Hypothalamus (tissue), 51 donors: ENCODE measurements at places on chromosomes 6 and 20.

DNA sequence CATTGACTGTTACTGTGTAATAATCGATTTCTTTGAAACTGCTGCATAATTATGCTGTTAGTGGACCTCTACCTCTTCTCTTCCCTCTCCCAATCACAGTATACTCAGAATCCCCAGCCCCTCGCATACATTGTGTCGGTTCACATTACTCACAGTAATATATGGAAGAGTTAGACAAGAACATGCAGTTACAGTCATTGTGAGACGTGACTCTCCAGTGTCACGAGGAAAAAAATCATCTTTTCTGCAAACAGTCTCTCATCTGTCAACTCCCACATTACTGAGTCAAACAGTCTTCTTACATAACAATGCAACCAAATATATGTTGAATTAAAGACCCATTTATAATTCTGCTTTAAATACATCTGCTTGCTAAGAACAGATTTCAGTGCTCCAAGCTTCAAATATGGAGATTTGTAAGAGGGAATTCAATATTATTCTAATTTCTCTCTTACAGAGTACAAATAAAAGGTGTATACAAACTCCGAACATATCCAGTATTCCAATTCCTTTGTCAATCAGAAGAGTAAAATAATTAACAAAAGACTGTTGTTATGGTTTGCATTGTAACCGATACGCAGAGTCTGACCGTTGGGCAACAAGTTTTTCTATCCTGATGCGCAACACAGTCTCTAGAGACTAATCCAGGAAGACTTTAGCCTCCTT, 113.3 kb downstream of the TMEM242 start:
- DNase-seq, result no peak

DNA sequence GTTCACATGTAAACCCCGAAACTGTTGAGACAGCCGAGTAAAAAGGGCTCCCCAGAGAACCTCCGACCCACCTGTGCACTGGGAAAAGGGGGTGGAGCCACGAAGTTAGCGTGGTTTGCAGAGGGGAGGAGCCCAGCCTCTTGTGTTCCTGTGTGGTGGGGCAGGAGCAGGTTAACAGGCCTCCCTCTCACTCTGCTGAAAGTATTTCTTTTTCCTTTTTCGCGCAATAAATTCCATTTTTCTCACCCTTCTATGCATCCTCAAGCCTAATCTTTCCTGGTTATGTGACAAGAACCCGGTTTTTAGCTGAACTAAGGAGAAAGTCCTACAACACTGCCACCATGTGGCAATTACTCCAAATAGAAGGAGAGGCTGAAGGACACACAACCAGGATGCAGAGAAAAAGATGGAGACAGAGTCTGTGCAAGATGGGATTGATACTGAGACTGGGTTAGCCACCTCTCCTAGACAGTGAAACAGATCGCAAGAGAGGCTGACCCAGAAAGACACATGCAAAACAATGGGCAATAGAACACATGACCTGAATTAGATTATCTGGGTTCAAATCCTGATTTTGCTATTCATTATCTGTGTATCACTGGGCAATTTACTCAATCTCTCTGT, 168.7 kb upstream of the PRSS16 start:
- peak; percentile 42 for DNase-seq

DNA sequence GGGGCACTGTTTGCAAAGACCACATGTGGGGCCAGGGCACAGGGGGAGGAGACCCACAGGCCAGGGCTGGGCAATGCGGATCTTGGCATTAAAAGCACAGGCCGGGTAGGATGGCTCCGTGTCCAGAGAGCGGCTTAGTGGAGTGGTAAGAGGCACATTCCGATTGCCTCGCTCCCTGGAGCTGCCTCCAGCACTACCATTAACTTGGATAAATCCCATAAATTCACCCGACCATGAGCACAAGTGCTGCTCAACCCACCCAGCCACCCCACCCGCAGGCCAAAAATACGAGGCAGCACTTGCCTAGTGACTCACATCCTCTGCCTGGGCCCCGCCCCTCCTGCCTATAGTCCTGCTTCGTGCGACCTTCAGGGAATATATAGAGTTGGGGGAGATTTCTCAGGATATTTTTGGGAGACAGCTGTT, 67.5 kb upstream of the QKI start:
- DNase-seq, result no peak

DNA sequence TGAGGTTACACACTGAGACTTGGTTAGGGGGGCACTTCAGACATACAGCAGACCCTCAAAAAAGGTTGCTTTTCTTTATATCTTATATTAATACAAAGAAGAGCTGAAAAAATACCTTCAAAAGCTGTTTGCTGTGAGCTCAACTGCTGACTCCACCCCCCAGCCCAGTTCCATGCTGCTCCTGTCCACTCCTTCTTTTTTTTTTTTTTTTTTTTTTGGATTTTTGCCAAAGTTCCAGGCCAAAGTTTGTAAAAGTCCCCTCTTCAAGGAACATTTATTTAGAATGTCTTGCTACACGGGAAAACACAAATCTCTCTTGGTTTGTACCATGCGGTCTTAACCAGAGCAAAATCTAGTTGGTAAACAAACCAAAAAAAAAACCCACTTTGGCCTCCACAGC, 85.3 kb upstream of the AKAP12 start:
- no peak for DNase-seq

DNA sequence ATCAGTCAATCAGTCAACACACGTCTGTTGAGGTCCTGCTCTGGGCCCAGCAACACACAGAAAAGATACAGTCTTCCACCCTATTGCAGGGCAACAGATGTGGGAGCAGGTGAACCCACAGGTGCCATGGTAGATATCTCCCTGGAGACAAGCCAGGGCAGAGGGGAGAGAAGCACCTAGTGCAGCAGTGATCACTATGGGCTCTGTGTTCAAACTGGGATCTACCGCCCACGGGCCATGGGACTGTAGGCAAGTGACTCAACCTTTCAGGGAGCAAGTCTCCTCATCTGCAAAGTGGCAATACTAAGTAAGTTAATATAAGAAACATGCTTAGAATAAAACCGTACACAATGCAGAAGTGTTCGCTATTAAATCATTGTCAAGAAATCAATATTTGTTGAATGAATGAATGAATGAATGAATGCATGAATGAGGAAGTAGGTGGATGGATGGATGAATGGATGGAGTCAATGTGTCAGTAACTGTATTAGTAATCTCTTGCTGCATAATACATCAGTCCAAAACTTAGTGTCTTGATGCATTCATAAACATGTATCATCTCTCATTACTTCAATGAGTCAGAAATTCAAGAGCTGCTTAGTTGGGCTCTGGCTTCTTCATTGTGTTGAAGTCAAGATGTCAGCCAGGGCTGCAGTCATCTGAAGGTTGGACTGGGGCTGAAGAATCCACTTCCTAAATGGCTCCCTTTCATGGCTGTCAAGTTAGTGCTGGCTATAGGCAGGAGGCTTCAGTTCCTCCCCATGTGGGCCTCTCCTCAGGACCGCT, 31.9 kb upstream of the NFATC2 start:
- no peak for DNase-seq

DNA sequence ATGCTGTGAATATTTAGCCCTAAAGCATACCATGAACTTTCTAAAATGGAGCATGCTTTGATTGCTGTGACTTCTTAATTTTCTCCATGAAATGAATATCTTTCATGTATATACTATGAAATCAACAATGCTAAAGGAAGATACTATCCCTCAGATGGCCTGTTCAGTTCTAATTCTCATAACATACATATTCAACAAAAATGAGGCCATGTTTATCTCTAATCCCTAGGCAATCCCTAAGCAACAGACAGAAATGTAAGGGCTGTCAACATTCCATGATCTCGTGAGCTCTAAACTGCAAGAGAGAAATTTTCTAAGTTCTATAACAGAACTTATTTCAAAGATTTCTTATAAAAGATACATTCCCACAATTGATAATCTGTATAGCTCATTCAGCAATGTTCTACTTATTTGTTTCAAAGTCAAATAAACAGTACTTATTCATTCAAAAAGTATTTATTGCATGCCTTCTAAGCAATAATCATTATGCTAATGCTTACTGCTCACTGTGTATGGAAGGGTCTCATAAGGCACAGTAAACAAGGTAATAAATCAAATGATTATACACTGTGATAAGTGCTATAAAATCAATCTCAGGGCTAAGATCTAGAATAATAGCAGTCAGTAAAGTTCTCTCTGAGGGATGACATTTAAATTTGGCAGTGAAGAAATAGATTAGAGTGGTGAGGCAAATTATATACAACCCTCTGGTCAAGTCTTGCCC, 492.9 kb downstream of the PHF3 start:
- no peak for DNase-seq

DNA sequence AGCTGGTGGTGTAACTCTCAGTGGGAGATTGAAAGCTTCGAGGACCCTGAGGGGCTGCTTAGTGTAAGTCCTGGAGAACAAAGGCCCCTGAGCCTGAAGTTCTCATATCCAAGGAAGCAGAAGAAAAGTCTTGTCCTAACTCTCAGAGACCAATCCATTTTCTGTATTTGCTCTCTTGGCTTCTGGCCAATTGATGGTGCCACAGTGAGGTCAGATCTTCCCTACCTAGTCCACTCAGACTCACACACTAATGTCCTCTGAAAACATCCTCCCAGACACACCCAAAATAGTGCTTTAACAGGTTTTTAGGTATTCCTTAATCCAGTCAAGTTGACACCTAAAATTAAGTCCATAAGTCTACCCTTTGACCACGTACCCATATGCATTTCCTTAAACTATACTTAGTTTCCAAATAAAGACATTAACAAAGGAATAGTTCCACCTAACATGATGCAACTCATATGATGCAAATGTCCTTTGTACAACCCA, 29.4 kb downstream of the ZNF292 start:
- DNase-seq, result no peak

DNA sequence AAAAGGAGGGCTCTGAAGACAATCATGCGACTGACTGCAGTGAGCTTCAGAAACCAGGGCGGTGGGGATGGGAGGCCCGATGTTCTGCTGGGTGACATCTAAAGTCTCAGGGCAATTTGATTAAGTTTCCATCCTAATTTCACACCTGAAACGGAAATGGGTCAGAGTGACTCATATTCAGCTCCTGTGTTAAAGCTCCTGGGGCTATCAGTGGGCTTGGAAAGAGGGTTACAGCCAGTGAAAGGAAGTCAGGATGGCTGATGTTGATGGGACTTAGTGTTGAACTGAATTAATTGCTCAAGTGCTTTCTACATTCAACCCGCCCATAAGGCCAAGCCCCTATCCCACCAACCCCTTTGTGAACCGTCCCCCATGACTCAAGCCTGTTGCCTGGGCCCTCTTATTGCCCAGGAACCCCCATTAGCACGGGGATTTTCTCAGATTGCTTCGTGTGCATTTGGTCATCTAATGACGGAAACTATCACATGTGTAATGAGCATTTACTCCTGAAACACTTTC, 47.1 kb upstream of the TBC1D7 start:
- DNase-seq, result no peak

- no peak for DNase-seq
These were observed 617.2 kb downstream of the PTPRT start for GRCh38 chr20:42572320-42573016.

DNA sequence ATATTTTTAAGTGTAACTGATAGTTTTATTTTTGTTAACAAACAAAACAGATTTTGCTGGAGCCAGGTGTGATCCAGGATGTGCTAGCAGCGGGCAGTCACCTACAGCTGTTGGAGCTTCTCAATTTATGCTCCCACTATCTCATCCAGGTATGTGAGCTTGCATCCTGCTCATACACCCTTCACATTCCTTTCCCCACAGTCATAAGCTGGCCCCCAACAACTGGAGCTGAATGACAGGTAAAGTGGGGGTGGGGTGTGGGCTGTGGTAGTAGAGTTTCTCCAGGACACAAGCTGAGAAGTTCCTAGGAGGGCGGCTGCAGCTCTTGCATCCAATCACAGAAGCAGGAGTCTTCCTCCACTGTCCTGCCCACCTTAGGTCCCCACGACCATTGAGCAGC, 140.1 kb downstream of the KLHL32 start:
- no peak for DNase-seq

- DNase-seq, result no peak
These were observed 403.3 kb downstream of the EPM2A start for GRCh38 chr6:145332011-145332410.

DNA sequence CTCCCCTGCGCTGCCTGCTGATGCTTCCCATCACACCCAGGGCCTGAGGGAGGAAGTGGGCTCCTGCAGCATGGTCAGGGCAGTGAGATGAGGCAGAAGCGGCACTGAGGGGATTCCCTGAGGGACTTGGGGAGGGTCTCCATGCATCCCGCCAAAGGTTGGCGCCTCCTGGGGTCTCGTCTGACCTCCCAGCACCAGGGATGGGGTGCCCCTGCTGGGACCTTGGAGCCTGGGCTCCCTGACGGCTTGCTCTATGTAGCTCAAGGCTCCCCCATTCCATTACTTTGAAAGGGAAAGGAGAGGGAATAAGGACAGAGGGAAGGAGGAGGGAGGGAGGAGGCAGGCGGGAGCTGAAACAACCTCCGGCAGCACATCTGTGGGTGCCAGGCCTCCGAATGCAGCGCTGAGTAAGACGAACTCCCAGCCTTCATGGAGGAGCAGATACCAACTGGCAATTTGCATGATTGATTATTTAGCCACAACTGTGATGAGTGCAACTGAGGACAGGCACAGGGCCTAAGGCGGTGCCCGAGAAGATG, 259.3 kb downstream of the ERMARD start:
- DNase-seq, result no peak
